ENCODE measurements at places on chromosomes 6 and 20. TPM values are rescaled to one million over a fixed set of nuclear protein-coding genes. Genes with fewer than 3 reads are reported as not detected.

GRCh38 chr6:35473075-35473849 is 5.1 kb downstream of the RPL10A start:
- H3K4me3 ChIP-seq: no peak overlapping the region
- DNase-seq: no peak
- peaks cover 5% of the 10 kb centered on the region for H3K36me3 ChIP-seq

DNA sequence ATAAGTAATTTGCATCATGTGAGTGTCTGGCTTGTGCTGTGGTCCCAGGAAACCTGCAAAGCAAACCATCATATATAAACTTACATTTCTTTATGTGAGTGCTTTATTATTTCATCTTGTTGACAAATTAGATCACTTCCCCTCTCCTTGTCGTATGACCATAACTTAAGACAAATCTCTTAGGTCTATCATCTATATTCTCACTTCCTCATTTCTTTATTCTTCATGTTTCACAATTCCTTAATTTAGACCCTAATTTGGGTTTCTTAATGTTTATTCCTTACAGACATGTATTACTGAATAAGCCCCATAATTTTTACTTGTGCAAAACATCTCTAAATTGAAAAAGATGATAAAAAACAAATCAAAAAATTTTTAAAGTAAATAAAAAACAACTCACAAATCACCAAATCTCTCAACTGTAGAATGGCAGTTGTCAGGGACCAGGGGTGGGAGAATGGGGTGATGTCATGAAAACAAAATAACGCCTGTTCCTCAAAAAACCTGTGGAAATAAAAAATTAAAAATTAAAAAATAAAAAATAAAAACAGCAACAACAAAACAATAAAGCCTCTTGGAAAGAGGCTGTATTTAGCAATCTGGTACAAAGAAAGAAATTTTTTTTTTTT is 49.5 kb upstream of the FBXO30 start:
- H3K4me1 ChIP-seq: peaks cover 27% of the 10 kb centered on the region
- H3K36me3 ChIP-seq: no peaks in the 10 kb centered on the region
- H3K27ac ChIP-seq: no peak overlapping the region
- H3K27me3 ChIP-seq: no peaks in the 10 kb centered on the region
- no peak for DNase-seq
- no peak overlapping the region for H3K4me3 ChIP-seq

The HLA-DRB1 gene
- total RNA-seq: 46.5 TPM

The BHLHE23 gene
- total RNA-seq: not detected

Measured in T-helper 17 cell (primary cell).